ENCODE measurements at places on chromosomes 6 and 20.

GRCh38 chr6:15491986-15492269, 170.9 kb downstream of the DTNBP1 start:
- no peak for DNase-seq

DNA sequence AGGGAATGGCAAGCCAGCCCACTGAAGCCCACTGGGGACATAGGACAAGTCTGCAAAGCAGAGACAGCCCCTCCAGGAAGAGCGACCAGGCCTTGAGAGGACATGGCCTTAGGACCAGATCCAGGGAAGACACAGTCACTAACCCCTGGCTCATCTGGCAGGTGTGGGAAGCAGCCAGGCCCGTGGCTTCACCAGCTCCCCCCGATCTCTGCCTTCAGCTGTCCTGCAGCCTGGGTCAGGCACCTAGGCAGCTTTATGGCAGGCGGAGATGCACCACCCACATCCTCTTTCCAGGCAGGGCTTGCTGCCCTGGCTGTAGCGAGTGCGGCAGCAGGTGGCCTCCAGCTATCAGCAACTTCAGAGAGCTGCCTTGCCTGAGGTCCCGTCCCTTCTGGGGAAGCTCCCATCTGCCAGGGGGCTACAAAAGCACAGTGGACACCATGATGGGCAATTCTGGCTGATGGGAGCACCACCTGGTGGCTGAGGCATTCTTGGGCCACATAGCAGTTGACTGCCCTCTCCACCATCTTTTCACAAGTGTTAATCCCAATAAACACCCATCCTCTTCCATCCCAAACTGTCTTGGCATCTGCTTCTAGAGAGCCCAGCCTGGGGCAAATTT, 85.8 kb downstream of the DZANK1 start:
- no peak for DNase-seq

GRCh38 chr6:114364301-114364700, 21.5 kb upstream of the HS3ST5 start:
- no peak for DNase-seq

DNA sequence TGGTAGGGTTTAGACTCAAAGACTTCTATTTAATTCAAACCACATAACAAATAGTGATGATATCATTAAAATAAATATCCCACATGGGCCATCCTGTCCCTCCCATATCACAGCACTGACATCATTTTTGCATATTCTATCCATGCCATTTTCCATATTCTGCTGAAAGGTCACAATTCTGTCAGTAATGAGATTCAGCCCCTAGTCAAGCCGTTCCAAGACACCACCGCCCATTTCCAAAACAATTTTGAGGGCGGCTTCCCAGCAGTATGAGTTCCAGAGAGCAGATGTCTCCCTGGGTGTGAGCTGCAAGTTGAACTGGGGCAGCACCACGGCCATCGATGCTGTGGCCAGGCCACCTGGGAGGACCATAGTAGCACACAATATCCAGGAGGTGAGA, 65.1 kb upstream of the PLEKHG1 start:
- no peak for DNase-seq

- DNase-seq = no peak
These were observed 19.4 kb downstream of the PKIG start for GRCh38 chr20:44601801-44602204.

DNA sequence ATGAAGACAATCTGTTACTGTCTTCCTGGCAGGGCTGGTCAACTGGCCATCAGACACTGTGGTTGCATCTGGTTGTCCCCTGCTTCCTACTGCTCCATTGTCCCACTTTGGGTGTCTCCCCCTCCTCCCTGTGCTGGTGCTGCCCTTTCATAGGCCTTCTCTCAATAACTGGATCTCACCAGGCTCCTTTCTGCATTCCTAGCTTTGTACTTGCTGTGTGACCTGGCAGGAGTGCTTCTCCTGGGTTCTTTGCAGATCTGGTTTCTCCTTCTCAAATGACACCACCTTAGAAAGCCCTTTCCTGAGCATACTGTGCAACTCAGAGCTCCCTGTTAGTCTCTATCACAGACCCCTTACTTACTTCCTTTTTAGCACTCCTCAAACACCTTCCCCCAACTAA, 223.0 kb downstream of the BCKDHB start:
- DNase-seq = no peak

GRCh38 chr6:136791296-136792094, 782 bp downstream of the MAP3K5 start:
- peak; percentile 75 for DNase-seq

DNA sequence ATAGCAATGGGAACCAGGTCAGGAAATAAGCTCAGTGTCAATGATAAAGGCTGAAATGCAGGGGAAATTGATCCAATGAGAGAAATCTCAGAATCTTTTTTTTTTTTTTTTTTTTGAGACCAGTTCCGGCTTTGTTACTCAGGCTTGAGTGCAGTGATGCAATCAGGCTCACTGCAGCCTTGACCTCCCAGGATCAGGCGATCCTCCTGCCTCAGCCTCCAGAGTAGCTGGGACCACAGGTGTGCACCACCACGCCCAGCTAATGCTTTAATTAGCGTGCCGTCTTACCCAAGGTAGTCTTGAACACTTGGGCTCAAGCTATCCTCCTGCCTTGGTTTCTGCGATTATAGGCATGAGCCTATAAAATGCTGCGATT, 296.5 kb downstream of the ZNF217 start:
- DNase-seq = no peak

DNA sequence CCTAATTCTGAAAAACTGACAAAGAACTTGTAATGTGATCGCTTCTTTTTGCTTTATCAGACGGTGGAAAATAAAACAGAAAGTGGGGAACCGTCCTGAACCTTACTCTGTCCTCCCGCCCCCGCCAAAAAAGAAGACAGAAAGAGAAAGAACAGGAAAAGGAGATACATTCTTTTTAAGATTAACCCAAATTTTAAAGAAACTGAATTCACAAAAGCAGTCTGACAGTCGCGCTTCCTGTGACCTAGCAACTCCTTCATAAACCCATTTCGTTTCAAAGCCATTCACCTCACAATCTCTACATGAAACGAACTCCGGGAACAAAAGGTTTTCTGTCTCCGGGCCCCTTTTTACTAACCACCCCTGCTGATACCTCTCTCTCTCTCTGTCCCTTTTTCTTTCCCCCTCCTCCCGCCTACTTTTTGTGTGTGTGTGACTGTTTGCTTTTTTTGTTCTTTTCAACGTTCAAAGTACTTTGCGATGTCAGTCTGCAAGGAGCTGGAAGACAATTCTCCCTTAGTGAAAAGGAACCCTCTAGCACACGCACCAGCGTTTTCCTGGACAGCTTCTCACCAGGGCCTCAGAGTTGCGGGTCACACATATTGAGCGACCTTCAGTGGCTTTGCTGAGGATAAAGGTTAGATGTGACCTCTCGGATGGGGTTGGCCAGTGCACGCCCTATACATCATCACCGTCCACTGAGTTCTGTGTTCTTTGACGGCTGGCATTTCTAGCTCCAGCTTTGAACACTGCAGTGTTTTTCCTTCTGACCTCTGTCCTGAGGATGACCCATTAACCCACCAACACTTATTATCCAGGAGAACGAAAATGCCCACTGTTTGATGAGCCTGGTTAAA, 530 bp upstream of the NEDD9 start:
- peak; percentile 55 for DNase-seq

DNA sequence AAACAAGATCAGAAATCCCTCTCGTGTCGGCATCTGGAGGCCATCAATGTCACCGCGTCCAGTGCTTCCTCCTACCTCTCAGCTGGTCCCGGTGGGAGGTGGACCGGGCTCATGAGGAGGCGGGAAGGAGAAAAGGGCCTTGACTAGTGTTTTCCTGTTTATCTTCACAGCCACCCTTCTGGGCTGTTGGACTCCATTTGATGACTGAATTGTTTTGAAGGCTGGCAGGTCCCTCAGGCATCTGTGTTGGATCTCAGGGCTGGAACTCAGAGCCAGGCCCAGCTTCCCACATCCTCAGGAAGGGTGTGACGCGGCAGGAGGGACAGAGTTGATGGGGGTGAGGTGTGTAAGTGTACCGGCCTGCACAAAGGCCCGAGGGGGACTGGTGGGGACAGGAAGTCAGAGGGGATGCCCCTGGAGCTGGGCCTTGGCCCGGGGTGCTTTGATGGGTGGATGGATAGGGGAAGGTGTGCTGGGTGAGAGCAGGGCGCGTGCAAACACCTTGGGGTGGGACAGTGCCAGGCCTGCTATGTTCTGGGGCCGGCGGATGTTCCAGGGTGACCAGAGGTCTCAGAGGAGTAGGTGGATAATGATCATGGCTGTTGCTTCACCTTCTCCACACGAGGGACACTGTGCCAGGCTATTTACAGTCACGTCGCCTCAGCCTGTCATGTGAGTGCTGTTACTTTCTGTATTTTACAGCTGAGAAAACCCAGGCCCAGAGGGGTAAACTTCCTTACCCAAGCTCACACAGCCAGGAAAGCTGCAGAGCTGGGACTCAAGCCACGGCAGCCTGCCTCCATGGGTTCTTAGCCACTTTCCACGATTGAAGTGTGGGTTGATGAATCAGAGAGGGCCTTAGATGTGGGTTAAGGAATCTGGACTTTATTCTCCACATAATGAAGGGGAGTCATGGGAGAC, 17.9 kb upstream of the CHMP4B start:
- no peak for DNase-seq

DNA sequence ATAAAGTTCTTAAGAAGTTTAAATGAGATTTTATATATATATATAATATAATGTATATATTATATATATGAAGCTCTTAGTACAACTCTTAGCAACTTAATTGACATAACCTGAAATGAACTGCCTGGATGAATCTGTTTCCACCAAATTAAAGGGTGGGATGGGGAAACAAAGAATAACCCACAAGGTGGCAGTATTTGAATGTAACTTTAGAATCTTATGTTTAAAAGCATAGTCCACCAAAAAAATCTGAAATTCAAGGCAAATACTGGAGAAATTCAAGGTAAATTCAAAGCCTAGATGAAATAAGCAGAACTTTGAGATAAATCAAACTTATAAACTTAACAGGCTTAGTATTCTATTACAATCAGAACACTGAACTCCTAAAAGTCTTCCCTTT, 4.4 kb upstream of the IBTK start:
- peak; percentile 56 for DNase-seq

GRCh38 chr20:17226410-17227218, at the start of gene PCSK2:
PCSK2 (plus strand) TSS chr20:17227040; CDS start chr20:17227306, 266 bp downstream.
- DNase-seq = no peak

- DNase-seq = no peak
These were observed 115.9 kb downstream of the LY86 start for GRCh38 chr6:6704103-6705060.

GRCh38 chr6:10136636-10137035, 278.2 kb downstream of the TFAP2A start:
- DNase-seq = no peak

DNA sequence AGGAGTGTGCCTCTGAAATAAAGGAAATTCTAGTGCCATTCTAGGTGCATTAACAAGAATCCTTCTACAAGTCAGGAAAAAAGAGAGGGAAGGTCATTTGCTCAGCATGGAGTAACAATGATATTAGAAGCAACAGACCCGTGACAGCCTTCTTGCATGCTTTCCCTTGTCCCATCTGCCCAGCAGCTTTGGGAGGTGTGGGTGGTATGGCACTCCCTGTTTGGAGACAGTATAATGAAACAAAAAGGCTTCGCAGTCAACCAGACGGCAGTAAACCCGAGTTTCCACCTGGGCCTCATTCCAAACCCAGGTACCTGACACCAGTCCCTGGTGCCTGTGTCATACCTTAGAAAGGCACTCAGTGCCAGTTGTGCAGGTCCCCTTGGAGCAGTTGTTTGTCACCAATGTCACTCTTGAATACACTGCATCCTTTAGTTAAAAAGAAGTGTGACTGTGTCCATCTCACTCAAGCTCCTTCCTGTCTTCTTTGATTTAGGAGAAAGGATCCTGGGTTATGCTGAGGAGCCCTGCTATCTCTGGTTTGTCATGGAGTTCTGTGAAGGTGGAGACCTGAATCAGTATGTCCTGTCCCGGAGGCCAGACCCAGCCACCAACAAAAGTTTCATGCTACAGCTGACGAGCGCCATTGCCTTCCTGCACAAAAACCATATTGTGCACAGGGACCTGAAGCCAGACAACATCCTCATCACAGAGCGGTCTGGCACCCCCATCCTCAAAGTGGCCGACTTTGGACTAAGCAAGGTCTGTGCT, 14.7 kb downstream of the STK35 start:
- no peak for DNase-seq

GRCh38 chr6:139406577-139407343, 32.3 kb upstream of the CITED2 start:
- DNase-seq = no peak

- DNase-seq = no peak
These were observed 140.8 kb upstream of the AGPAT4 start for GRCh38 chr6:161414707-161415106.

DNA sequence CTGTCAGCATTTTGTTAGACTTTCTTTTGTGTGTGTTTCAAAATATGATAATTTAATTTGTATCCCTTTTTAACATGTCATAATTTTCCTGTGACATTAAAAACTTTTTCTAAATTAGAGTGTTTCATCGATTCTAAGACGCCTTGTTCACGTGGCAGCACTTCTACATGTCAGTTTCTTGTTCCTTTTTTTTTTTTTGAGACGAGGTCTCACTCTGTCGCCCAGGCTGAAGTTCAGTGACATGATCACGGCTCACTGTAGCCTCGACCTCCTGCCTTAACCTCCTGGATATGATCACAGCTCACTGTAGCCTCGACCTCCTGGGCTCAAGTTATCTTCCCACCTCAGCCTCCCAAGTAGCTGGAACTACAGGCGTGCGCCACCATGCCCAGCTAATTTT, 27.6 kb upstream of the ADRM1 start:
- DNase-seq = no peak

Data from AML-193 (cell line).